ENCODE measurements at places on chromosomes 7 and 10.

DNA sequence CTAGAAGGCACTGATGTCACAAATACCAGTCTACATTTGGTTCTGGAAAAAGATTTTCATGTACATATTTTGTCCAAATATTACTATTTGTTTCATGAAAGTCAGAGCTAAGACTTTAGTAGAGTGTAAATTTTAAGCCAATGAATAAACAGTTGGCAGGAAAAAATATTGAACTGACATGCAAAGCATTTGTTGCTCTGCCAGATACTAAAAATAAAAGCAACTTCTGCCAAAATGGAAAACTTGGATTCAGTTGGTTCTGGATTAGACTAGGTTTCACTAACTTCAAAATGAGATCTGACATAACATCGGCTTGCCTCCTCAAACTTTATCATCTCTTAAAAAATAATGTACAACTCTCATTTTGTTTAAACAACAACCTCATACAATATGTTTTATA, 34.9 kb downstream of the FAM204A start:
- DNase-seq: no peak

GRCh38 chr7:42262964-42263363, 26.0 kb upstream of the GLI3 start:
- DNase-seq: no peak

- no peak for DNase-seq
These were observed 126.8 kb downstream of the SKIDA1 start for GRCh38 chr10:21398563-21399231.

DNA sequence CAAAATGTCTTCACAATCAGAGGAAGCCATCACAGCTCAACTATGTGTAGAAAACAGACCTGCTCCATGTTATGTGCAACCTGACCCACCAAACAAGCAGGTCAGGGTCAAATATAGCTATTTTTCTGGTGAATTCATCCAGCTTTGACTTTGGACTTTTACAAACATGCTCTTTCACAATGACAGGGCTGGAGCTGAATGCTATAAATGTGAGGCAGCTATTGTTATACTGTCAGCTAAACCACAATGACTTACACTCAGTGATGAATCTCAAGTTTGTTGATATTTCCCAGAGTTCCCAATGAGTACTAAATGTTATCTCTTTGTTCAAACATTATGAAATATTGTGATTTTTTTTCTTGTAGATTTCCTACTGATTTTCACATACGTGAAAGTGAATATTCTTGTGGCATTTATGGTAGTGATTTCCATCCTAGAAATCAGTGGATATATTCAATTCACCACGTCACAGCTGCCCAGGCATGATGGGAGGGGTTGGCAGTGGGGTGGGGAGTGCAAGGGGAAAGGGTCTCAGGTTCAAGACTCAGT, 2.5 kb upstream of the ITIH2 start:
- no peak for DNase-seq

- no peak for DNase-seq
These were observed 830 bp downstream of the RAB18 start for GRCh38 chr10:27504808-27505460.

- DNase-seq: no peak
These were observed 63.3 kb upstream of the PRLHR start for GRCh38 chr10:118658762-118659161.

DNA sequence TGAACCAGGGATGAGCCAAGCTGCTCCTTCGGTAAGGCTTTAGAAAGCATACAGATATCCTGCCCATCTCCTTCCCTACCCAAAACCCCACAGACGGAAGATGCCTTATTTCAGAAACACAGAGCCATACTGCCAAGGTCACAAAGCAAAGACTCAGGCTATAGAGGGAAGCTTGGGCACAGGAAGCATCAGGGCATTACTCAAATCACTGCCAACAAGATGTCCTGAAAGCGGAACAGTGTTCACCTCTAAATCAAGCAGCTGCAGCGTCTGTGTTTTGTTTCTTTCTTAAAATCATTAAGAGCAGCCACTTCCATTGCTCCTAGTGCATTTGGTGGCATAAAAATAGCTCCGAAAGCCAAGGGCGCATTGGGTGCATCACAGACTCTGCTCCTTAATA, 307.3 kb downstream of the SORCS1 start:
- DNase-seq: no peak

- DNase-seq: no peak
These were observed 5.5 kb downstream of the CPA5 start for GRCh38 chr7:130349911-130350782.

DNA sequence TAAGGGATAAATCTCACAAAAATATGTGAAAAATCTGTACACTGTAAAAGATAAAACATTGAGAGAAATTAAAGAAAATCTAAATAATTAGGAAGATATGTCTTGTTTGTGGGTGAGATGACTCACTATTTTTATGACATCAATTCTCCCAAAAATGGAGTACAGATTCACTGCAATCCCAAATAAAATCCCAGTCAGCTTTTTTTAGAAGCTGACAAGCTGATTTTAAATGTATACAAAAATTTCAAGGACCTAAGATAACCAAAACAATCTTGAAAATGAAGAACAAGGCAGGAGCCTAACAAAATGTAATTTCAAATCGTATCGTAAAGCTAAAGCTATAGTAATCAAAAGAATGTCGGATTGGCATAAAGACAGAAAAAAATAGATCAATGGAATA, 458.1 kb downstream of the GRID1 start:
- no peak for DNase-seq

GRCh38 chr10:88820748-88821401, 18.3 kb downstream of the LIPM start:
- no peak for DNase-seq

DNA sequence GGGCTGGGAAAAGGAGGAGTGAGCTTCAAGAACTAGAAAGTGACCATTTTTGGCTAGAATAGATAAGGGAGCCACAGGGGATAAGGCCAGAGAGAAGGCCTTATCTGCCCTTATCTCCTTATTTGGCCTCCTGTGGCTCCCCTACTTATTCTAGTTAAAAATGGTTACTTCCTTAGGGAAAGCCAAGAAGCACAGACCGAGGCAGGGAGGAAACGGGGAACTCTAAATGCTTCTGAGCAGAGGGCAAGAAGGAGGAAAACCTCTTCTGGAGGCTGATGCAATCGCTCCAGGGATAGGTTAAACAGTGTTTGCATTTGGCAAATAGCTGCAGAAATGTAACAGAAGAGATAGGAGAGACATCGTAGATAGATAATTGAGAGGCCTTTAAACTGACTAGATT, 18.6 kb downstream of the NRP1 start:
- no peak for DNase-seq

GRCh38 chr7:141906285-141906684, 9.9 kb upstream of the OR9A4 start:
- DNase-seq: no peak

GRCh38 chr7:16801579-16801978, 3.2 kb downstream of the AGR2 start:
- no peak for DNase-seq

DNA sequence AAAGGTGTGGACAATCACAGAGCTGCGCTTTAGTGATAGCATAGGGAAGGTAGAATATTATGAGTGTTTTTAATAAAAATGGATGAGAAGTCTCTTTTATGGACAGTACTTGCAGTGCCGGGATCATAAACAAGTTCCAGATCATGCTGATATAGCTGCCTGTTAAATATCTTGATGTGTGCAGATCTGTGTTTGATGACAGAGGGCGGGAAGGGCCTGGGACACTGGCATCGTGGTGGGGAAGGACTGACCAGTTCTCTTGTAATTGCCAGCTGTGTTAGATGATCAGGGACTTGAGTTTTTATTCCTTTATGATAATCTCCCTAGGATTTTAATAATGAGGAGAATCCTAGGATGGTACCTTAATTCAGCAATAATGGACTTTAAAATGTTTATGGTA, 14.6 kb downstream of the SND1 start:
- no peak for DNase-seq

DNA sequence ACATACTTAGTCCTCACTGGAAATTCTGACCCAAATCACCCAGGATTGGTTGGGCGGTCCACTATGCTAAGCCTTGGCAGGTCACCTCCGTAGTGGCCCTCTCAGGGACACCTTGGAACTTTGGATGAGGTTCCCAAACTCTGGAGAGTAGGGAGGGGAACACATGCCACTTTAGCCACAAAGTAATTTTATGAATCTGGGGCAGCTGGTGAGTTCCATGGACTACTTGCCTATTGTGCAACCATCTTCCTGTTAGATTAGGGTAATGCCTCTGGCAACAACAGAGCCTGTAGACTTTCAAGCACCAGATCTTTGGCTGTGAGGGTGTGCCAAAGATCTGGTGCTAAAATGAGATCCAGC, 77.7 kb downstream of the ITGB8 start:
- no peak for DNase-seq

DNA sequence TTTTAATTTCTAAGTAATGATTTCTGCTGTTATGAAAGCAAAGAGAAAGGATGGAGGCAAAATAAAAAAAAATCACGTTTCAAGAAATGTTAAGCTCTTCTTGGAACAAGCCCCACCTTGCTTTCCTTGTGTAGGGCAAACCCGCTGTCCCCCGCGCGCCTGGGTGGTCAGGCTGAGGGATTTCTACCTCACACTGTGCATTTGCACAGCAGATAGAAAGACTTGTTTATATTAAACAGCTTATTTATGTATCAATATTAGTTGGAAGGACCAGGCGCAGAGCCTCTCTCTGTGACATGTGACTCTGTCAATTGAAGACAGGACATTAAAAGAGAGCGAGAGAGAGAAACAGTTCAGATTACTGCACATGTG, 2.4 kb downstream of the ADRB1 start:
- DNase-seq: no peak

- no peak for DNase-seq
These were observed 155.5 kb downstream of the ZNF248 start for GRCh38 chr10:37701781-37702493.

- peak; percentile 37 for DNase-seq
These were observed 46.0 kb downstream of the ZNF777 start for GRCh38 chr7:149414745-149415390.

GRCh38 chr10:11629731-11630130, 18.3 kb upstream of the USP6NL start:
- no peak for DNase-seq

DNA sequence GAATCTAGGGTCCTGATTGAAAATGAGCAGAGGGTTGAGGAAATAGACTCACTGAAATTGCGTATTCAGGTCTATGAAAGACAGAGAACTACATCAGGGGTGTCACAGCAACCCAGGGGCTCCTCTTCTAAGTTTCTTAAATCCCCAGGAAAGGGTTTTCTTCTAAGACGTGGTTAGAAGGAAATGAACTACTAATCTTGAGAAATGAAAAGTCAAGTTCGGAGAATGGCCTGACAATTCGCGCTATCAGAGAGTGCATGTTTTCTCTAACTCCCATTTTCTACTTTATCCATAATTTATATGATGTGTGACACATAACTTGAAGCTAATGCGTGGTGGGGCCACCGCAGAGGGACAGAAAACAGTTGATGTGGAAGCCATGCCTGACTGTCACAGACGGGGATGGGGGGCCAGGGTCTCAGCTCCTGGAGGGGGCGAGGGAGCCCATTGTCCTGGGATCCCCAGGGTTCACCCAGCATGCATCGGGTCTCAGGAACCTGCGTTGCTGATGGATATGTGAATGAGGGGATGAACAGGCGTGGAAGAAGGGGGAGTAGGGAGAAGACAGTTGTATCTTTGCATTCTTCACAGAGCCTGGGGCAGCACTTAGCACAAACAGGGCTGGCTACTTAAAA, 86.3 kb downstream of the PTPRE start:
- no peak for DNase-seq

GRCh38 chr10:88986549-88987242, 3.9 kb upstream of the FAS start:
- DNase-seq: no peak

DNA sequence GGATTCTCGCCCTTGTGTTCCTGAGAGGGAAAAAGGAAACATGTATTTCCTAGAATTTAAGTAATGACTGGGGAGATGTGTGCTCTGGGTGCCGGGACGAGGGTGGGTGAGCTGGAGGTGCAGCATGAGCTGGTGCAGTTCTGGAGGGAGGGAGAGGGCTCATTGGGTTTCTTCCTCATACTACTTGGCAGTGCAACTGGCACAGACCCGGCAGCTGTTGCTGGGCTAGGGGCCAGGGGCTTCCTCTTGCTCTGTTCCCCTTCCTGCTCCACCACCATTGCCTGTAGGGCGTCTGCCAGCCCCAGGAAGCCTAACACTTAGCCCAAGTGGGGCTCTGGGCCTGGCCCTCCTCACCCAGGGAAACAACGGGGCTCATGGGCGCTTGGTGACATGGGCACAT, 5.9 kb downstream of the RET start:
- DNase-seq: no peak

DNA sequence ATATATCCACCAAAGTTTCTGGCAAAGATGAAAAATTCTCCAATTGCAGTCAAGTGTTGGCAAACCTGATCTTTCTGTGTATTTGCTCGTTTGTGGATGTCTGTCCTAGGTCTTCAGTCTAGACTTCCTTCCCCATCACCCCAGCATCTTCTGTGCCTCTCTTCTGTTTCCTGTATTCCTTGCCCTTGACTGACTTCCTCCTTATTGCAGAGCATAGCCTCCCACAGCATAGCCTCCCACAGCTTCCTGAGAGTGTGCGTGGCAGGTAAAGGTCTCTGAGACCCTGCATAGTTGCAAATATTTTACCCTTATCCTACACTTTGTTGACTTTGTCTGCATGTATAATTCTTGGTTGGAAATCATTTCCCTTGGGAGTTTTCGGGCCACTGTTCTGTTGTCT, 18.4 kb downstream of the SLC18A2 start:
- DNase-seq: no peak

- DNase-seq: no peak
These were observed 44.8 kb upstream of the TARP start for GRCh38 chr7:38318241-38318640.

DNA sequence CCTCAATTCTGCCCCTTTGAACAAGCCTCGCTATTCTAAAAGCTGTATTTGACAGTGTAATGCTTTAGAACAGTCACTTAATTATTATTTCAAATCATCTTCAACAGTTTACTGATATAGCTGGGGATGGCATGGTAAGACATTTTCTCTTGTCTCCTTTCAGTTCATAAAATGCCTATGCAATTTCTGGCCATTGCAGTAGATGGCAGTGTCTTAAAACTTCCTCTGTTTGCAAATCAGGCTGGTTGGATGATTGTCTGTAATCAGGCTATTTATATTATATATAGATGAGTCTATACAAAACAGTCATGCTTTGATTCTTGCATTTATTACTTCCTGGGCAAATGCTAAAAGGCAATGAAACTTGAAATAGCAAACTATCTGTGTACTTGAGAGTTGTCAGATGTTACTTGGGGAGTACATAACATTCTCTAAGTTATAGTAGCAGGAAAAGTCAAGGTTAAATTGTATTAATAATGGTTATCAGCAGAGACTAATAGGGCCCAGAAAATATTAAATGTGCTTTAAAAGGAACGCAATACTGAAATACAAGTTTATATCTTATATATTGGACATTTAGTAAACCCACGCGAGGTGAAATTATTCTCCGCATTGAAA, 55.5 kb upstream of the LHFPL3 start:
- no peak for DNase-seq

DNA sequence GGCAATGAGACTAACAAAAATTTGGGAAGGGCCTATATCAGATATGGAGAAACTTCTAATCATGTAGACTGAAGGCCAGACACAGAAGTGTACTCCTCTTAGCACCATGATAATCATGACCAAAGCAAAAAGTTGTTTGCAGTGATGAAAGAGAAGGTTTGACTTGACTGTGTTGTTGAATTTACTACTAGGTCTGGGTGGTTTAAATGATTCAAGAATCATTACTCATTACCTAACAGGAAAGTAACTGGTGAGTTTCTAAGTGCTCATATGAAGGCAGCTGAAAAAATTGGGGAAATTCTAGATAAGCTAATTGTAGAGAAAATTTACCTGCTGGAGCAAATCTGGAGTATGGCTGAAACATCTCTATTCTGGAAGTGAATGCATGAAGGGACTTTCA, 451.5 kb upstream of the SORCS1 start:
- DNase-seq: no peak

- no peak for DNase-seq
These were observed 72.7 kb downstream of the ELFN1 start for GRCh38 chr7:1742555-1743303.
